Left lobe of liver (tissue), 2 donors: ENCODE measurements at places on chromosomes 16 and 17. TPM values are rescaled to one million over a fixed set of nuclear protein-coding genes. Genes with fewer than 3 reads are reported as not detected.

The USB1 gene
- 28.4 TPM for total RNA-seq

The LITAFD gene
- total RNA-seq, result not detected

- DNase-seq, result peak; percentile 95
Observed at GRCh38 chr16:75251280-75252048, at the start of gene BCAR1. BCAR1 (minus strand) TSS chr16:75251624; CDS start chr16:75251482, 142 bp downstream.

- no peak for DNase-seq
Observed at GRCh38 chr16:5504064-5504781, 406.6 kb upstream of the EEF2KMT start.

DNA sequence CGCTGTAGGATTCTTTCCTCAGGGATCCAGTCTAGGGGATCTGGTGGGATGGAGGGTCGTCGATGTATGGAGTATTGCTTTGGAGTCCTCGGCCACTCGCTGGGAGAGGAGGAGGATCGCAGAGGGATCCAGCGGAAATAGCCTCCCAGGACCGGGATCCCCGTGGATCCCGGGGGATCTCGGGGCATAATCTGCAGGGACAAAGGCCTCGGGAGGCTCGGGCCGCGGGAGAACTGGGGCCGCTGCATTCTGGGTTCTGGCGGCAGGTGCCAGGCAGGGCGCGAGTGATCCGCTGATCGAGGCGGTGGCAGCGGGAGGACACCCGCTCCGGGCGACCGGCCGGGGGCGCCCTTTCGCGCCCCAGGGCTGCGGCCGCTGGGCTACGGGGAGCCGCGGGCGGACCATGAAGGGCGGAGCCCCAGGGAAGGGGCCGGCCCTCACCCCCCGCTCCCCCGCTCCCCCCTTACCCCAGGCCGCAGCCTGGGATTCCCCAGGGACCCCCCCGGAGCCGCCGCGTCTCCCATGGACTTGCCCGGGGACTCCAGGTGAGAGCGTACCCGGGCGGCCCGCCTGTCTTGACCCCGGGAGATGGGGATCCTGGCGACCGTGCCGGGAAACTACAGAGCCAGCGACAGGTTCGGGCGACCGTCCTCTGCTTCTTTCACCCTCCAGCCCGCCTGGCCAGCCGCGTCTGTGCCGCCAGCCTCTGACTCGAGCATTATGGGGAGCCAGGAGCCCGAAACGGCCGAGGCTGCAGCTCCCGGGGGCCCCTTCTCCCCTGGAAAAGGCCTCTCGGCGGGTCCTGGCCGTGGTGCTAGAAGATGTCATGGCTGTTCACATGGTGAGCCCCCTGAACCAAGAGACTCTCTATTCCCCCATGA is 604 bp downstream of the PRR14 start:
- peak; percentile 76 for DNase-seq

The GIT1 gene
- 9.4 TPM for total RNA-seq

DNA sequence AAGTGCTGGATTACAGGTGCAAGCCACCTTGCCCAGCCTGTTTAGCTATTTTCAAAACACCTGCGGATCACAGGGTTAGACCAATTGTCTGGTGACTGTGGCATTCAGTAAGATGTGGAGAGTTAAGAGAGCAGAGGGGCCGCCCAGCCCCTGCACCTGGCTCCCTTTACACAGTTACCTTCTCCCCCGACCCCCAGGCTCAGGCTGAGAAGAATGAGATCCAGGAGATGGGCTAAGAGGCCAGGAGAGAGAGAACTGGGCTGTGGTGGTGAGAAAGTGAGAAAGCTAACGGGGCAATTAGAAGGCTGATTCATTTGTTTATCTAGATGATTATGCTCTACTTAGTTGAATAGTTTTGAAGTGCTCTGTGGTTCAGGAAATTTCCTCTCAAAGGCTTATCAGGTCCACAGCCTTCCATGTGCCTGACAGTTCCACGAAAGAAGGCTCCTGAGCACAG is 67.8 kb upstream of the AXIN2 start:
- DNase-seq, result no peak

- no peak for DNase-seq
Observed at GRCh38 chr16:54488729-54489128, 202.1 kb upstream of the IRX3 start.

DNA sequence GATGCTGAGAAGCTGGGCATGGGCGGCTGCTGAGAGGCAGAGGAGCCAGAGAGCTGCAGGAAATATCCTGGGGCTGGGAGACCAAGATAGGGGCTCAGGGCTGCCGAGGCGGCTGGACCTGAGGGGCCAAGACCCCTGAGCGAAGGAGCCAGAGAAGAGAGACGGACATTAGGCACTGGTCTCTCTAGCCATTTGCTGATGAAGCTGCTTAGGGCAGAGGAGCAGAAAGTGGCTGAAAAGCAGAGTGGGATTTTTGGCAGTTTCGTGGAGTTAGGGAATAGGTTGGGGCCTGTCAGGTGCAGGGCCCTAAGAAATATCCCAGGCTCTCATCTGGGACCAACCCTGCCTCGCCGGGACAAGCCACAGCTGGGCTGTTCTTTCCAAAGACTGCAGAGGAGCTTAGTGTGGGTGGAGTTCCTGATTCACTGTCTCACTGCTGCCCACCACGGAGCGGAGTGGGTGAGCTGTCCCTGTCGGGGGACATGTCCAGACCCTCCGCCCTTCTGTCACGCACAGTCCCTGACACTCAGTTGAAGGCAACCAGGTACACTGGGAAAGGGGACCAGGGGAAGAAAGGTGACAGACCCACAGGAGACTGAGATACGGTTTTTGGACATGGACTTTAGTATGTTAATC is 11.3 kb upstream of the DNASE1 start:
- DNase-seq, result peak; percentile 35

DNA sequence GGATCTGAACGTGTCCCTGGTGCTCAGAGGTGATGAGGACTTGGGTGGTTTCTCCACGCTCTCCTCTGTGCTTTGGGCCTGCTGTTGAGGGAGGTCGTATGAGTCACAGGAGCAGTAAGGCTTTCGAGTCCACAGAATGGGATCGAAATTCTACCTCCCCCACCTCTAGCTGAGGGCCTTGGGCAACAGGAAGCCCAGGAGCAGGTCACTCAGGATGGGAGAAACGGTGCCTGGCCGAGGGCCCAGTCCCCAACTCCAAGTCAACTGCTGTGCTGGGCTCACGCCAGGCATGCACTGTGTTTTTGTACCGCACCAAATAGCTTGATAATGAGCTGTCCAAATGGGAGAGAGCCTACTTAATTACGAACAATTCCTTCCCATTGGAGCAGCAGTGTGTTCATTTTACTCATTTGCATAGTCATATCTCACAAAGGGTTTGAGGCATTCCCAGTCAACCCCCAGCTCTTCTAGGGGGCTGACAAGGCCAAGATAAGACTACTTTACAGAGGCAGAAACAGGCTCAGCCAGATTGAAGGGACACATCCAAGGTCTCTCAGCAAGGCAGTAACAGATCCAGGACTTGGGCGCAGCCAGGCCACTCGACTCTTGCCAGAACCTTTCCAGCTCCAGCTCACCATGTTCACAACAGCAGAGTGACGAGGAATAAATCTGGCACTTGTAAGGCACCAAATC is 53.6 kb downstream of the WNT3 start:
- peak; percentile 64 for DNase-seq

The CA10 gene
- total RNA-seq, result not detected

The SLC7A5 gene
- 13.4 TPM for total RNA-seq

- no peak for DNase-seq
Observed at GRCh38 chr17:69762766-69763165, 312.3 kb upstream of the KCNJ16 start.

- no peak for DNase-seq
Observed at GRCh38 chr17:40980596-40980995, 3.5 kb downstream of the KRT40 start.

DNA sequence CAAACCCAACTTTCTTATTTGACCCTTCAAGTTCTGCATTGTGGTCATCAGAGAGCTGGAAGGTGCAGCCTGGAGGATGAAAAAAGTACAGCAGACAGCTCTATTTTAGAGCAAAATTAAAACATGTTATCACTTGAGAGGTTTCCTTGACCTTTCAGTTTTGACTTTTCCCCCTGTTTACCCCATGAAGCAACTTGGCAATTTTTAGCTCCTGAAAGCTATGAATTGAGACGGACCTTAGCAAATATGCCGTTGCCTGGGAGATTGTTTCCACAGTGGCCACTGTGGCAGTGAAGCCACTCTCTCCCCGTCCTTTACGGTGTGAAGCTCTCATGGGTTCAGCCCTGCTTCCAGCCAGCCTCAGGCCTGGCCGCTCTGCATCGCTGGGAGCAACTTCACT is 398.6 kb downstream of the CPPED1 start:
- DNase-seq, result no peak

The C16orf96 gene
- 0.38 TPM for total RNA-seq

DNA sequence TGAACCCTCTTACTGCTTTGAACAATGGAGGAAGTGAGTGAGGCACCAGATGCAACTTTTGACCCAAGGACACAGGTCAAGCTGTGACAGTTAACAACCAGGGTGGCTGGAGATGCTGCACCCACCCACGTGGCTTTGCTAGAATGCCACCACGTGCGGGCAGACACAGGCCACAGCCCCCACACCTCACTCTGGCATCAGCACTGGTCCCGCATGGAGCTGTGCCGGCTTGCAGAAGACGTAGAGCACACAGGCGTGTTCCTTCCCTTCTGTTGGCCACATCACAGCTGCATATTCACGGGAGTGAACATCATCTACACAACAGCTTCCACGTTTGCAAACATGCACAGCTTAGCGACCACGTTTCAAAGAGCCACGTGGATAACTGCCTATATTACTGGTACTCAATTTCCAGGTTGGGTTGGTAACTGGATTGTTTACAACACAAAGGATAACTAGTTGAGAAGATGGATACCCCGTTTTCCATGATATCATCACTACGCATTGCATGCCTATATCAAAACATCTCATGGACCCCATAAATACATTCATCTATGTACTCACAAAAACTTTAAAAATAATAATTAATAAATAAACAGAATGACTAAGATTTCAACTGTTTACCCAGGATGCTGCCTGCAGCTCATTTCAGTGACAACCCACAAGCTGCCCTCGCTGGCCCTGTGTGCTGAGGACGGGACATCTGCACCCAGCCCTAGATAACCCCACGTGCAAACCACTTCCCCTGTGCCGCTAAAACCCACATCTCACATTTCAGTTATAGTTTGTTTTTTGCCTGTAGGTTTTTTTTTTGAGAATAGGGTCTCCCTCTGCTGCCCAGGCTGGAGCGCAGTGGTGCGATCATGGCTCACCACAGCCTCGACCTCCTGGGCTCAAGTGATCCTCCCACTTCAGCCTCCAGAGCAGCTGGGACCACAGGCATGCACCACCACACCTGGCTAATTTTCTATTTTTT is 132.0 kb downstream of the ANKRD11 start:
- DNase-seq, result no peak

DNA sequence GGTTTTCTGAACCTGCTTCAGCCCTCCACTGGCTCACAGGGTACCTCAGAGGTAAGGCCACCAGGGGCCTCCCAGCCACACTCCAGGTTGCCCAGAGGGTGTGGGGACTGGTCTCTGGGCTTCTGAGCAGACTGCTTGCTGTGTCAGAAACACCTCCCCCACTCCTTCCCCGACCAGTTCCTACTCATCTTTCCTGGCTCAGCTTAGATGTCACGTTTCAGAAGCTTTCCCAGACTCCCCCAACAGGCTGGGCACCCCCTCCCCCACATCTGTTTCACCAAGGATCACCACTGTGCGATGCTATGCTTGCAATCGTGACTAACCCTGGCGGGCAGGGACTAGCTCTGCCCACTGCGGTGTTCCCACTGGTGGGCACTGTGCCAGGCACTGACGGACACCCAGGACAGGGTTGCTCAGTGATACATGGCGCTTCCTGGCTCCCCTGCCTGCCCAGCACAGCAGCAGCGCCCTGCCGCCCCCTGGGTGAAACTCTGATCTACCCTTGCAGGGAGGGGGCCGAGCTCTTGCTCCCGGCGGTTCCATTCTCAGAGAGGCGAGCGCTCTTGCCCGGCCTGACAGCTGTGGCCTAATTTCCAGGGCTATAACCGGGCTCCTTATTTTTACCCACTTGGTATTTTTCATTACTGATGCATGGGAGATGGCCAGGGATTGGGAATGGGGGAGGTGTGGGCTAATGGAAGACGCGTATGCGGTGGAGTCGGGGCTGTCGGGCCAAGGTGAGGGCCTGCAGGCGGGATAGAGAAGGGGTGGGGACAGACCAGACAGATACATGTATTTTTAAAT is 29.4 kb upstream of the MTSS2 start:
- peak; percentile 79 for DNase-seq

DNA sequence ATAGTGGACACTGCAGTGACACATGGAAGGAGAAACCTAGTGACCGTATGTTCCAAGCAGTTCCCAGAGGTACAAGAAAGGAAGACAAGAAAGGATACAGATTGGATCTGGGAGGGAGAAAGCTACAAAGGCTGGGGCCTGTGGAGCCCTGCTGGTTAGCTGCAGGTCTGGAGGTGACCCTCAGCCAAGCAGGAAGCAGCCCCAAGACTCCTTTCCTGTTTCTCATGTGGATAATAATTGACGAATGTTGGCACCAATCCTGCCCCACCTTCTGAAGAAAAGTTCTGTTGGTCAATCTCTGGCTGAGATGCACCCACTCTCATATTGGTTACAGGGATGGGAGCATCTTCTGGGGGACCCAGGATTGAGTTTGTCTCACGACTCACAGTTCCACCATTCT is 99.8 kb downstream of the SHISA6 start:
- DNase-seq, result no peak
